Testis (tissue), 5 donors: ENCODE measurements at places on chromosomes 3 and 15.

DNA sequence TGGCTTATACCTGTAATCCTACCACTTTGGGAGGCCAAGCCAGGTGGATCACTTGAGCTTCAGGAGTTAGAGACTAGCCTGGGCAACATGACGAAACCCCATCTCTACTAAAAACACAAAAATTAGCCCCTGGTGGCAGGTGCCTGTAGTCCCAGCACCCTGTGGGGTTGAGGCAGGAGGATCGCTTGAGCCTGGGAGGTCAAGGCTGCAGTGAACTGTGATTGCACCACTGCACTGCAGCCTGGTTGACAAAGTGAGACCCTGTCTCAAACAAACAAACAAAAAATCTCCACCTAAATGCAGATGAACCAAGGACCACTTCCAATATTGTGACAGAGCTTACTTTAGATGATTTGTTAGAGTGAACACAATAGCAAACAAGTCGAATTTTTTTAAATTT, 53.7 kb downstream of the TP53BP1 start:
- H3K4me1 ChIP-seq: peaks cover 6% of the 10 kb centered on the region
- H3K4me3 ChIP-seq: no peak overlapping the region
- no peak overlapping the region for H3K27ac ChIP-seq
- no peak for DNase-seq
- no peaks in the 10 kb centered on the region for H3K27me3 ChIP-seq

GRCh38 chr15:67696087-67696486, 129.2 kb upstream of the SKOR1 start:
- no peaks in the 10 kb centered on the region for H3K27me3 ChIP-seq
- H3K27ac ChIP-seq: no peak overlapping the region
- no peak for DNase-seq
- no peaks in the 10 kb centered on the region for H3K36me3 ChIP-seq
- H3K4me3 ChIP-seq: no peak overlapping the region

DNA sequence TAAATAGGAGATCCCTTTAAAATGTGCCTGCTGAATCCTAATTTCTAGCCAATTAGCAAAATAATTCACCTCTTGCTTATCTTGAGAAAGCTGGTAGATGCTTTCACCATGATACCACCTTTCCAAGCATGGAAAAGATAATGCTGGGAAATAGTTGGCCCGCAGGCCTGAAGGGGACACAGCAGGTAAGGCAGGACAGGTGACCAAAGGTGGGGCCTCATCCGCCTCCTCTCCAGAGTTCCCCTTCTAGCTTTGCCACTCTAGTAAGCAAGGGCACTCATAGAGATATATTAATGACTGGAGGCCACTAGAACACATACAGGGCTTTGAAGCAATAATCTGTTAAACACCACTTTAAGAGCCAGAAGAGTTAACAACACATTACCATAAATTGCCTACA, 45.5 kb downstream of the SATB1 start:
- H3K36me3 ChIP-seq: no peaks in the 10 kb centered on the region
- no peak for DNase-seq
- H3K4me3 ChIP-seq: no peak overlapping the region
- H3K27me3 ChIP-seq: no peaks in the 10 kb centered on the region
- no peak overlapping the region for H3K27ac ChIP-seq

DNA sequence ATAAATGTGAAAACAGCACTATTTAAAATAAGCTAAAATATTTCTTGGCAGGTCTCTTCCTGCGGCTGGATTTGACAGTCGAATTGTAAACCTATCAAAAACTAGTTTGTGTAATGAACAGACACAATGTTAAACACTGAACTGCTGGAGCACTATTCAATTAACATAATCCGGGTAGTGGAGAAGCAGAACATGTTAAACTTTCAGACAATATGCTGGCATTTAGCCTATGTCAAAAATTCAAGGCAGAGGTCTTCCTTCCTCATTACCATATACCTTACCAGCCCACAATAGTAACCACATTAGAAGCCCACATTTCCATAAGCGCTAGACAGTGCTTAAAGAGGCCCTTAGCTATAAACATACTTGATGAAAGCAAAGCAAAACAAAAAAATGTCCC, 1042.9 kb downstream of the ROBO1 start:
- H3K36me3 ChIP-seq: no peaks in the 10 kb centered on the region
- DNase-seq: no peak
- no peak overlapping the region for H3K4me3 ChIP-seq
- no peak overlapping the region for H3K27ac ChIP-seq
- no peaks in the 10 kb centered on the region for H3K4me1 ChIP-seq

GRCh38 chr15:90478846-90479481, 50.8 kb upstream of the CRTC3 start:
- no peak overlapping the region for H3K27ac ChIP-seq
- no peak overlapping the region for H3K4me3 ChIP-seq
- H3K36me3 ChIP-seq: no peaks in the 10 kb centered on the region
- H3K27me3 ChIP-seq: no peaks in the 10 kb centered on the region
- DNase-seq: no peak
